Peyer's patch (tissue), 4 donors: ENCODE measurements at places on chromosomes 5 and 9. TPM values are rescaled to one million over a fixed set of nuclear protein-coding genes. Genes with fewer than 3 reads are reported as not detected.

TPPP gene
- 11.6 TPM for total RNA-seq

GRIN1 gene
- not detected for total RNA-seq

GRCh38 chr5:60382716-60383115 lies 317.2 kb downstream of the DEPDC1B start:
- no peak for DNase-seq

- DNase-seq = no peak
Observed at GRCh38 chr5:16666883-16667398, 50.1 kb upstream of the RETREG1 start.

DNA sequence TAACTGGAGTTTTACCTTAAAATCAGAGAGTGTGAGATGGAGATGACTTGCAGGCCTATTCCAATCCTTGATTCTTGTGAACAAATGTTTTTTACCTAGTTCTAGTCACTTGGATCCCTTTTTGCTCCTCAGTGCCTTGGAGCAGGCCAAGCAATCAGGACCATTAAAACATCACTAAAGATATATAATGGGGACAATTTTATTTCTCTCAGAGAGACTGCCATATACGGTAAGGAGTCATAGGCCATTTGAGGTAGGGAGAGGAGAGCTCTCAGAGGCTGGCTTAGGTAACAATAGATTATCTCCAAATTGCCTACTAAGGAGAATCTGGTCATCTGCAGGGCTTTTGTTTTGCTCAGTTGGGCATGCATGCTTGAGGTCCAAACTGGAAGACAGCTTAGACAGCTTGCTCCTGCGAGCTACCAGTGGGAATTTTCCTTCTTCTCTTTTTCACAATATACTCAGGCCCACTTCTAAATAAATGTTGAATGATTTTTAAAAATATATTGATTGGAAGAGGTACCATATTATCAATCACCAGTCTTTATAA lies 44.0 kb downstream of the FREM1 start:
- no peak for DNase-seq

GRCh38 chr5:10351199-10351905 lies 2.1 kb upstream of the MARCHF6 start:
- DNase-seq = no peak

DNA sequence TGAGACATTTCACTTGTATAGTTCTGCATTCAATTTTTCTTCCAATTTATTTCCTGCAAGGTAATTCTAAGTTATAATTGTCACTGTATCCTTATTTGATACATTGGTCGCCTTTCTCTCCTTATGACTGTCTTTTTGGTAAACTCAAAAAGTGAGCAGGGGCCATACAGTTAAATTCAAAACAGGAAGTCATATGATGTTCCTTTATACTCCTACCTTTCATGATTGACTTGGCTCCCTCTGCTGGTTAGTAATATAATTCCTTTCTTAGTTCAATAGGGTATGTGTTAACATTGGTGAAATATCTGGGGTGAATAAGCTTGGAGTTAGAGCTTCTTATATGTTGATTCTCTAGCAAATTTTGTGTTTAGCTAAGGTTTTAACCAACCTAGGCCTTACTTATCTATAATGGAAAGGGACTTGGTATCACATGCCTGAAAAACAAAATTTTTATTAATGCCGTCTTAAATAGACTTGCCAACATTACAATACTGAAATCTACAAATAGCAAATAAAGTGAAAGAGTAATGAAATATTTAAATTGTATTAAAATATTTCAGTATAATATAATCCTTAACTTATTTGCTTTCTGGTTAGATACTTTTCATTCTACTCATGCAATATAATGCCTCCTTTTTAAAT lies 6.0 kb upstream of the NIPBL start:
- DNase-seq = no peak

DNA sequence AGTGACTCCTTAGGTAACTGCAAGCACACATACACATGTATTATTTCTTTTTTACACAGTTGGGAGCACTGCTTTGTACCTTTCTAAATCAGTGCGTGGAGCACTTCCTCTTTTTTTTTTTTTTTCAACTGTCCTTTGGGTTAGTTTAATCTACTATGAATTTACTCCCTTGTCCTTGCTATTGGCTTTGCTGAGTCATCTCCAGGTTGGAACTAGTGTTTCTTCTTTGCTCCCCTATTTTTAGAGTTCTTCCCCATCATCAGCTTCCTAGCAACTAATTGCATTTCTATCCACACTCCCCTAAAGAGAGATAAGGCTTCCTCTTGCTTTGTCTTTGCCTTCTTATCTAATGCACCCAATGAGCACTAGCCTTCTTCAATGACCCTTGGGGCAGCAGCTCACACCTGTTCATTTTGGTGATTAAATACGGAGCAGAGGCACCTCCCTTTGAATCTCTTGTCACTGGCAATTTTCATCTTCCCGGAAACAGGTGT lies 24.3 kb downstream of the S100Z start:
- peak; percentile 25 for DNase-seq

DNA sequence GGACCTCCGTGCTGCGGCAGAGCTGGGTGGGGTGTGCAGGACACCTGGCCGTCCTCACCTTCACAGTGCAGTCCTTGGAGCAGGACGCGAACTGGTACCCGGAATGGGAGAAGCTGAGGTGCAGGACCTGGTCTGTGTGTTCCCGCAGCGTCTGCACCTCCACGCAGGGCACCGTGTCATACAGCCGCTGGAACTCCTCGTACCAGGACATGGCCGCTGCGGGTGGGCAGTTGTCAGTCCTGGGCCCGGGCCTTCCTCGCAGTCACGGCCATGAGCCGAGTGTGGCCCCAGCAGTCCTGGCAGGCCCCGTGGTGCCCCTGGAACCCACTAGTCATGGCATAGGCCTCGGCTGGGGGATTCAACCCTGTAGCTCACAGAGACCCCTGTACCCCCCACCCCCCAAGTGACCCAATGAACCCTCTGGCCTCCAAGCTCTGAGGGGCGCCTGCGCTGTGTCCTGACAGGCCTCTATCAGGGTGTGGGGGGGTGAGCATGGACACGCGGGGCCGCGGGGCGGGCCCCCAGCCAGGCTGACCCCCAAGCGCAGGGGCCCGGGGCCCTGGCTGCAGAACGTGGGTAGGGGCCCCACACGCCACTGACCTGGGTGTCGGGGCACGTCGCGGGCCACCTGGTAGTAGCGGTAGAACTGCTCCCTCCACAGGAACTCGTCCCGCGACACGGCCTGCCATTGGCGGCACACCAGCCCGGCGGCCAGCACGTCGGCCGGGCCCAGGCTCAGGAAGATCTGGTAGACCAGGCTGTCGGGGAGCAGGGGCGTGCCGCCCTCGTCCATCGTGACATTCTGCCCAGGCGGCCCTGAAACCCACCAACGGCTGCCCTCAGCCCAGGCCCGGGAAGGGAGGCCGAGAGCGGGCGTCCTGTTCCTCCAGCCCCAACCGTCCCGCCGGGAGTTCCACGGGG lies 987 bp downstream of the FBXW5 start:
- DNase-seq = peak; percentile 63

DNA sequence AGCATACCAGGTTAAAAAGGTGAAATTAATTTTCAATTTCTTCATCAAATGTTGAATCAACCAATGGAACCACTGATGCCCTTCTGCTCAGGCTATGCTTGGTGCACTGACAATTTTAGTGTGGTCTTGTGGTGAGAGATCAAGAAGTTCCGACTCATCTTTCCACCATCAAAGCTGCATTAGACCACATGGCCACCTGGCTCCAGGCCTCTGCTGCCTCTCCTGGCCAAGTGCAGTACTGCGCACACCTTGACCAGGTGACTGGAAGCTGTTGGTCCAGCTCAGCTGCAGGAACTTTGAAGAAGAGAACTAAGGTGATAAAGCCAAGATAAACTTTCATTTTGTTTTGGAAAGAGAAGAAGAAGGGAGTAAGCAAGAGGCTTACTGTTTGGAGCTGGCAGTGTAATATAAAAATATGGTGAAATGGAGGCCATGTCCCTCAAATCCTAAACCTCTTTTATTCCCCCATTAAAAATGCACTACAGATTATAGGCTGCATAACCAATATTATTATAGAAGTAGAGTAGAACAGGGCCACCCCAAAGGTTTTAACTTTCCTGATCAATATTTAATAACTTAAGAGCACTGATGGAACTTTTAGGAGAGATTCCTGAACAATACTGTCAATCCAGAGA lies 315.5 kb upstream of the C9orf72 start:
- DNase-seq = no peak

- no peak for DNase-seq
Observed at GRCh38 chr5:25892211-25892610, 1146.2 kb downstream of the CDH9 start.
